ENCODE measurements at places on chromosomes 16 and 17.

- no peak for DNase-seq
Measured at GRCh38 chr17:66386498-66387351, 84.3 kb downstream of the PRKCA start.

DNA sequence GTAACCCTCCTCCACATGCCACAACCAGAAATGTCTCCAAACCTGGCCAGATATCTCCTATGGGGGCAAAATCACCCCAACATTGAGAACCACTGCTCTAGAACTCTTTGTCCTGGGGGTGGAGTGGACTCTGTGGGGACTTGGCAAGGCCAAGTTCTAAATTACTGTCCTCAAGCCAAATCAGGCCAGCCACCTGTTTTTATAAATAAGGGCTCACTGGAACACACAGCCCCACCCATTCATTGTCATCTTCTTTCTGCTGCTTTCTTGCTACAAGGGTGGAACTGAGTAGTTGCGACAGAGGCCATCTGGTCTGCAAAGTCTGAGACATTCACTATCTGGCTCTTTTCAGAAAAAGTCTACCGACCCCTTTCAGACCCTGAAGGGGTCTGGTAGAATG lies 26.8 kb upstream of the TMEM220 start:
- no peak for DNase-seq

DNA sequence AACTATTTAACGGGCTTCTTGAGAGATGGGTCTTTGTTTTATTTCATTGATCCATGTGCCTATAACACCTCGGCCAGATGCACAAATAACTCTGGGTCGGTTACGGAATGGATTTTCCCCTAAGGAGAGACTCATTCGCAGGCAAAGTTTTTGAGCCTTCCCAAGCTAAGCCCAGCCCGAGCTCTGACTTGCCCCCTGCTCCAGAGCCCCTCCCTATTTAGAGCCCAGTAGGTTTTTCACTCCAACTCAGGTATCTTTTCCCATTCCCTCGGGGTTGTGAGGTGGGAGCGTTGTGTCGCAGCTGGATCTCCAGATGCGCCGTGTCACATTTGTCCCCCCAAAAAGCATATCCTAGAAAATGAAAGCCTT lies 812 bp upstream of the MYOCD start:
- no peak for DNase-seq

- DNase-seq = no peak
Measured at GRCh38 chr17:78476973-78477372, 98.5 kb downstream of the PGS1 start.

DNA sequence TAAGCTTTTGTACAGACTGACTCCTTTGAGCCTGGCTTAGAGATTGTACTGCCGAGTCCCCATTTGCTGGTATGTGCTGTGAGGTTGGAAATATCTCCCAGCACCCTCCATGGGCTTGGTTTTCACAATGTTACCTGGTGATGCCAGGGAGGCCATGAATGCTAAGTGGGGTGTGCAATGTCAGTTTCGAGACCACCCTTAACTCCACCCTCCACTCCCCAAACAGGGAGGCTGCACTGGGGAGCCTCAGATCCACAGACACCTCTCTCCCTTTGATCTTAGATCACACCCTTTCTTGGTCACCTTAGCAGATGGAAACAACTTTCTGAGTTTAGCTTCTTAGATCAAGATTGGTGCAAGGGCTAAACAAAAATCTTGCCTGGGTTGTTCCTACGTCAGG lies 28.6 kb upstream of the PIK3R6 start:
- no peak for DNase-seq

GRCh38 chr17:78144147-78144719 lies 2.0 kb upstream of the C17orf99 start:
- DNase-seq = no peak

- no peak for DNase-seq
Measured at GRCh38 chr16:10256784-10257641, 74.8 kb upstream of the GRIN2A start.

- no peak for DNase-seq
Measured at GRCh38 chr17:73091410-73091769, 1.1 kb downstream of the SLC39A11 start.

DNA sequence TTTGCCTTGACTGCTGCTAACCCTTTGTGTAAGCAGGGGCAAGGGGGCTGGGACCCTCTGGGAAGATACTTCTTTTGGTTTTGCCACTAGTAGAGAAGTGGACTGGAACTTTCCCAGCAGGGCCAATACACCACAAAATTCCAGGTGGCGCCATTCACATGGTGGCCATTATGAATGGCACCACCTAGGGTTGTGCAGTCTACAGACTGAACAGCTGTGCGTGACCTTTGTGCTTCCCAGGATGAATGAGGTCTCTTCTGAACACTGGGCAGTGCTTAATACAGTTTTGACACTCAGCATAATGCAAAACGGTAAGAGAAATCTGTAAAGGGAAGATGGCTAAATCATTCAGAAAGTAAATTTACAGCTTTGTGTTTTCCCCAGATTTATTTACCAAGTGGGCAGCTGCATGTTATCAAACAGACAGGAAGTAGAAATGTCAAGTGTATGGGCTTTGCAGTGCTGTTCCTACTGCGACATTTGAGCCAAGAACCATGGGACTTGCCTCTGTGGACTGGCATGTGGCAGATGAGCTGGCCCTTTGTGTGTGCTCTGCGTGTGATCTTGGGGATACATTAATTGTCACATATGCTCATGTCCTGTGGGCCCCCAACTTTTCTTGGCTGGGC lies 9.2 kb downstream of the SYT17 start:
- DNase-seq = no peak

DNA sequence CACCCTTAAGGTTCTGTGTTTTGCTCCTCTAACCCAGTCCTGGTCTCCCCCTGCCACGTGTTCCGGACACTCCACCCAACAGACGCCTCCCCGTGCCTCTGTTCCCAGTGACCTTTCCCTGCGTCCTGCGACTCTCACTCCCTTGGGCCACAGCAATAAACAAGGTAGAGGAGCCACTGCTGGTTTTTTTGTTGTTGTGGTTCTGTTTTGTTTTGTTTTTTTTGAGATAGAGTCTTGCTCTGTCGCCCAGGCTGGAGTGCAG lies 3.7 kb upstream of the NPW start:
- no peak for DNase-seq

DNA sequence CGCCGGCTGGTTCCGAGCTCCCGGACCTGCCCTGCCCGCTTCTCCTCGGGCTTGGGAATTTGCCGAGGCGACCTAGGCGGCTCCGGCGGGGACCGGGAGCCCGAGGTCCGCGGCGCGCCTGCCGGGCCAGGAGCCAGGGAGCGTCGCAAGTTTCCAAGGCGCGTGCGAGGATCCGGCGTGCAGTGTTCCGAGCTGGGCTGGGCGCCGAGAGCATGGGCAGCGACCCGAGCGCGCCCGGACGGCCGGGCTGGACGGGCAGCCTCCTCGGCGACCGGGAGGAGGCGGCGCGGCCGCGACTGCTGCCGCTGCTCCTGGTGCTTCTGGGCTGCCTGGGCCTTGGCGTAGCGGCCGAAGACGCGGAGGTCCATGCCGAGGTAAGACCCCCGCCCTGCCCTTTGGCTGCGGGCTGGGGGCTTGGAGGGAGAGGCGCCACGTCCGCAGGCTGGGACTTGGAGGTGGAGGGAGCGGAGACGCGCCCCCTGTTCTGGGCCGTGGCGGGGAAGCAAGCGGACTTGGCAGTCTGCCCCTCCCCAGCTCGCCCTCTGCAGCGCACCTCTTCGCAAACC lies 668 bp downstream of the MMP15 start:
- no peak for DNase-seq

DNA sequence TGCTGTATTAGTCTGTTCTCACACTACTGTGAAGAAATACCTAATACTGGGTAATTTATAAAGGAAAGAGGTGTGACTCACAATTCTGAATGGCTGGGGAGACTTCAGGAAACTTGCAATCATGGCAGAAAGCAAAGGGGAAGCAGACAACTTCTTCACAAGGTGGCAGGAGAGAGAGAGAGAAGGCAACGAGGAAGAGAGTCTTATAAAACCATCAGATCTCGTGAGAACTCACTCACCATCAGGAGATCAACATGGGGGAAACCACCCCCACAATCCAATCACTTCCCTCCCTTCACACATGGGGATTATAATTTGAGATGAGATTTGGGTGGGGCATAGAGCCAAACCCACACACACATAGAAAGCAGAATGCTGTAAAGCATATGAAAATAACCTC lies 896.2 kb downstream of the CDH11 start:
- no peak for DNase-seq

DNA sequence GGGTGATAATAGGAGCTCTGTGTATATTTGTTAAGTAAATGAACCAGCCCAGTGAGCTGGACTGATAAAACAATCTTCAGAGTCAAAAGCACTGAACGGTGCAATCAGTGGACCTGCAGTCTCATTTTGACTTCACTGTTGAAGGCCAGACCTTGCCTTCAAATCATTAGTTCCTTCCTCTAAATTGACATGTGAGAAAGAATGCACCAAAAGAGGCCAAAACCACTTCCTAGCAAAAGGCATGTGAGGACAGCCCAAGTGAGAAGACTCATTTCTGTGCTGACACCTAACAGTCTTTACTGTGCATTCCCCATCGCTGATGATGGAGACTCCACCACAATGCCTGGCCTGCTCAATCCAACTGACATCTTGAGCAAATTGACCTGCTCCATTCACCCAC lies 10.6 kb downstream of the GTF3C1 start:
- no peak for DNase-seq

- no peak for DNase-seq
Measured at GRCh38 chr16:3952737-3953131, 72.2 kb upstream of the CREBBP start.

- no peak for DNase-seq
Measured at GRCh38 chr17:2282297-2282873, 21.2 kb downstream of the SMG6 start.

DNA sequence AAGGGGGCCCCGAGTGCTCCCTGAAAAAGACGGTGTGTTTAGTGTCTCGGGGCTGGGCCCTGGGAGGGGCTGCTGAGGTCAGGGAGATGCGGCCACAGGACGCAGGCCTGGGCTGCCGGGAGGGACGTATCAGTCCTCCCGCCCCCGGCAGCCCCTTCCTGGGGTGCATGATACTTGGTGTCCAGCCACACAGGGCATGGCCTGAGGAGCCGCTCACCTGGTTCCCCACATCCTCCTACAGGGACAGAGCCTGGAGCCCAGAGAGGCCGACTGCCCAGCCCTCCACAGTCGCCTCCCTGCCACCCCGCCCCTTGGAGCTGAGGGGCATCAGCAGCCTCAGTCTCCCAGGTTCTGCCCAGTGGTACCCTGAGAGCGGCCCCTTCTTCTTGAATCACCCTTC lies 12.0 kb upstream of the DEF8 start:
- no peak for DNase-seq

All from cortex of kidney (tissue), 1 donor.